C1 segment of cervical spinal cord (tissue), 14 donors: ENCODE measurements at places on chromosomes 2 and 18.

DNA sequence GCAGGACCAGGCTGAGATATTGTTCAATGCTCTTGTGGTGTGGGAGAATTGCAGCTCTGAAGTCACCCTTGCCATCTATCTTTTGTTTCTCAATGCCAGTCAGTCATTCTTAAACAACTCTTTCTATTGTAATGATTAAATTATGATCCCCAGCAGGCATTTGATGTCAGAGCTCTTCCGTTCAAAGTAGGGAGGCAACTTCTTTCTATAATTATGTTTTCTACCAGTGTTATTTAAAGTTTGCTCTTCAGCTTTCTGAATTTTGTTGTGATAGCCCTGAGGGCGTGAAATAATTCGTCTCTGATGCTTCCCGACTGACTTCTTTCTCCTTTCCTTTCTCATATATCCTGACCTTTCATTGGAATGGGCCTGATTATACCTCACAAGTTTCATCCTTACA lies 161.4 kb upstream of the KLHL14 start:
- no peak for DNase-seq

- DNase-seq: no peak
Measured at GRCh38 chr2:130769343-130769907, 14.1 kb downstream of the AMER3 start.

GRCh38 chr2:10402653-10403215 lies 45.4 kb downstream of the ODC1 start:
- no peak for DNase-seq

GRCh38 chr2:190093793-190094192 lies 31.3 kb upstream of the MSTN start:
- no peak for DNase-seq

DNA sequence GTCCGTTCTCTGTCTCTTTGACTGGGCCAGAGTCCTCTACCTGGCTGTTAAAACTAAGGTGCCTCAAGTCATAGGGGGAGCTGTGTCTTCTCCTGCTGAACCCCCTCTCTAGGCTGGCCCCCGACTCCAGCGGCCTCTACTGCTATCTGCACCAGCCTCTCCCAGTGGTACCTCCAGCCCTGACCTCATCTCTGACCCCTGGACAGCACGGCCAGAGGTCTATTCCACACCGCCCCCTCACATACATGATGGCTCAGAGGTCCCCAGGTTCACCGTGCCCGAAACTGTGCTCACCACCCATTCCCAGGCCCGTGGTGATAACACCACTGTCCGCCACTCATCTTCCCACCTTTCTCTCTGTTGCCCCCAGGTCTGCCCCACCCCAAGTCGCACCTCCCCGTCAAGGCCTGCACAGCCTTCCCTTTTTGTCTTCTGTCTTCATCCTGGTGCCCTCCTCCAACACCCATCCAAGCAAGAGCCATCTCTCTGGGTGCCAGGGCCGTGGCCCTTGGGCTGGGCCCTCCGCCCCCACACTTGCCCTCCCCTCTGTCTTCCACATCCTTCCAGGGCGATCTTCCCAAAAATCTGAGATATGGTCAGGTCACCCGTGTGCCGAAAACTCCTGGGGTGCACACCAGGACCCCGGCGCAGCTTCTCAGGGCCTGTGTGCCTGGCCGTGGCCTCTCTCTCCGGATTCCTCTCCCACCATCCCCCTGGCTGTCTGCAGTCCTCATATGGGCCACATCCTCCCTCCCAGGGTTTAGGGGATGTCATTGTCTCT lies 134.4 kb upstream of the ID2 start:
- no peak for DNase-seq

GRCh38 chr2:102376052-102376591 lies 20.5 kb downstream of the IL18R1 start:
- DNase-seq: no peak

GRCh38 chr2:196307775-196308305 lies 136.5 kb upstream of the STK17B start:
- no peak for DNase-seq

DNA sequence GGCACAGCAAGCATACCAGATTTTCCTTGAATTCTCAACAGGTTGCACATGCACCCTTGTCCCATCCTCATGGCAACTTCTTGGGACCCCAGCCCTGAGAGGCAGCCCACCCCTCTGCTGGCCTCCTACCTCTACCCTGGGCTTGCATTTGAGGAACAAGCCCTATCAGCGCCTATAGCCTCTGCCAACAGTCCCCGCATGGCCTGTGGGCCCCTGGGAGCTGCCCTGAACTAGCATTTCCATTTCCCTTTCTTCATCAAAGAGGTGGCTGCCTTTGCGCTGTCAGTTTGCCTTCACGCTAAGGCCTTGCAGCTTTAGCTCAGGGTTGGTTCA lies 5.4 kb upstream of the ZAP70 start:
- DNase-seq: no peak

GRCh38 chr2:160603771-160604510 lies 110.3 kb upstream of the RBMS1 start:
- DNase-seq: no peak

GRCh38 chr2:25246001-25246400 lies 77.6 kb upstream of the POMC start:
- DNase-seq: no peak

- no peak for DNase-seq
Measured at GRCh38 chr2:227657199-227657845, 9.3 kb upstream of the SCYGR5 start.

DNA sequence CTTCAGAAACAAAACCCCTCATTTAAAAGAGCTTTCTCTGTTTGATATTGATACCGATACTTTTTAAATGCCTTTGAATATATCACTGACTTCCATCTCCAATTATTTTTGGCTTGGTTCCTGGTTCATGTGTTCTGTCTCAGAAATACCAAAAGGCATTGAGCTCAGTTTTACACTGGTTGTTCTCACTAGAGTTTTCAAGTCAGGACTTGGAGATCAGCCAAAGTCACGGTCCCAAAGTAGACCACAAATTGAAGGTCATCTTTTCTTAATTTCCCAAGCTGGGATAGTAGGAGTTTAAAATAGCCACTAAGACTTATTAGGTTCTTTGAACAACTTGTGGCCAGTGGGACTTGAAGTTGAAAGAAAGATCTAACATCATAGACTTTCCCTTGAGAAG lies 24.2 kb downstream of the DHRS9 start:
- no peak for DNase-seq

DNA sequence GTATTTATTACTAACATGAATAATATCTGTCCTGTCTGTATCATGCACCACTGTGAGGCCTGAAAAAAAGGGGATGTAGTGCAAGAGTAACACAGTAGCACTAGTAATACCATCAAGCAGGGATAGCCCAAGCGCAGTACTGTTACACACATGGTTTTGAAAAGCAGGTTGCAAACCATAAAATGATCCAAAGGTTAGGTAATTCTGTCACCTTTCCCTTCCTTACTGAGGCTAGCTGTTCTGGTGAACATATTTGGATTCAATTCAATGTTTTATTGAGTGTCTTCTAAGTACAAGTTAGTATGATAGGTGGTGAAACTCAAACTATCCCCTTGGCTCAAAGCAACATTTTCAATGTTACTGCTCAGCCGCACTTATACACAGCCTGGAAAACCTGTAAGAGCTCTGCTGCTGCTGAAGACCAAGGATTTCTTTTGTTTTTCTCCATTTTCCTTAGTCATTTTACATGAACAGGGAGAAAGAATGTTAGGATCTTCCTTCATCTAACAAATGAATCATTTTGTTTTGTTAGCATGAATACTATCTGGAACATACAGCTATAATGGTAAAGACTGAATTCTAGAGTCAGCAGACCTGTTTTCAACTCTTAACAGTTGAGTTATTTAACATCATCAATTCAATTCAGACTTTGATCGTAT lies 102.5 kb upstream of the ITPRID2 start:
- DNase-seq: no peak

GRCh38 chr18:3985020-3985419 lies 470.1 kb downstream of the DLGAP1 start:
- no peak for DNase-seq

DNA sequence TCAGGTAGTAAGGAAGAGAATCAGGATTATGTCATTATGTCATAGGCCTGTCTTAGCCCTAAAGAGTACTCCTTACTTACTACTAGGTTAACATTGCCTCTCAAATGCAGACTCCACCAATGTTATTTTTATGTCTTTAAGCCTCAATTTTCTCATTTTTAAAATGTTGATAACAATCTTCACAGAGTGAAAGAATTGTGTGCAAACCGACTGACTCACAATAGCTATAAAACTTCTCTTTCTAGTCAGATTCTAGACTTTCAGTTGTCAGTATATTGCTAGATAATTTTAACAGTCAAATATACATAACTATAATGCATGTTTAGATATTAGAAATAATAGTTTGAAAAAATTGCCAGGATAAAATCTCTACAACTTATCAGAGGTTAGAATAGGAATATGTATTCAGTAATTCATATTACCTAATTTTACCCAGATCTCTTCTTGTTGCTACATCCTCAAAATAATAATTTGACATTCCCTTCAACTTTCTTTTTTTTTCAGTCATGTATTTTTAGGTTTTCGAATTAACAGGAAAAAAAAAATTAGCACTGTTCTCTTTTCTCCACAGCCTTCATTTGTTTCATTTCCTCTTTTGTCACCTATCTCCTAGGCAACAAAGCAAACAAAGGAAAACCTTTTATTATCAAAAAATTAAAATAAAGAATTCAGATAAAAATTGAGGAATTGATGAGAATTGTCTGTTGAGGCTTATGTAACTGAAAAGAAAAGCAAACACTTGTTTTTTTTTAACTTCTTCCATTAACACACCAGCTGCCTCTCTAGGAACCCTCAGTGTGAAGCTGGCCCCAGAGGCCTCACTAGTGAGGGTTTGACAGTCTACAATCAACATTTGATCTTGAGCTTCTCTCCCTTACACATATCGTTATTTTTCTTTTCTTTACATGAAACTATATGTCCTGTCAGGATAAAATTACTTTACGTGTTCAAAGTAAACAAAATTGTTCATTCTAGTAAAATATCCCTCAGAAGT lies 279.0 kb downstream of the CALCRL start:
- no peak for DNase-seq

GRCh38 chr2:230762317-230762896 lies 49.8 kb downstream of the CAB39 start:
- DNase-seq: no peak

DNA sequence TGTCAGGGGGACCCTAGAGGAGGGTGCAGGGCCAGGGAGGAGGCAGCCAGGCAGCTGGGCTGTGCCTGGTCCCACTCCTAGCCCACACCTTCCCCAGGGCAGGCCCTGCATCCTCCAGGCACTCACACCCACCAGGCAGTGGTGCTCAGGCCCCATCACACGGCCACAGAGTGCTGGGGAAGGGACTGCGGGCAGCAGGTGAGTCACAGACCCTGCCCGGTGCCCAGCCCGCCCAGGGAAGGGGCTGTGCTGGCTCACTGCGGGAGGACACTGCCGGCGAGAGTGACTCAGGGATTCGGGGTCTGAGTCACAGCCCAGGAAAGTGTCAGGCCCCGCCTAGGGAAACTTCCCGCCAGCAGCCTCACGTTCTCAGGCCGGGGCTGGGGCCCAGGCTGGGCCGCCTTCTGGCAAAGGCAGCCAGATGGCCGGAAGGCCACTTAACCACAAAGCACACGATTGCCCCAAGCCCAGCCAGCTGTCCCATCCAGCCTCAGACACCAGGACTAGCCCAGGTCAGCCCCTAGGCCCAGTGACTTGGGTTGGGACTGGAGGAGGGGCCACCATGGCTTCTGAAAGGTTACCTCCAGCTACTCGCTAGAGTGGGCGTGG lies 42.2 kb downstream of the BIN1 start:
- peak; percentile 39 for DNase-seq

- no peak for DNase-seq
Measured at GRCh38 chr2:177430411-177430810, 37.8 kb downstream of the AGPS start.

DNA sequence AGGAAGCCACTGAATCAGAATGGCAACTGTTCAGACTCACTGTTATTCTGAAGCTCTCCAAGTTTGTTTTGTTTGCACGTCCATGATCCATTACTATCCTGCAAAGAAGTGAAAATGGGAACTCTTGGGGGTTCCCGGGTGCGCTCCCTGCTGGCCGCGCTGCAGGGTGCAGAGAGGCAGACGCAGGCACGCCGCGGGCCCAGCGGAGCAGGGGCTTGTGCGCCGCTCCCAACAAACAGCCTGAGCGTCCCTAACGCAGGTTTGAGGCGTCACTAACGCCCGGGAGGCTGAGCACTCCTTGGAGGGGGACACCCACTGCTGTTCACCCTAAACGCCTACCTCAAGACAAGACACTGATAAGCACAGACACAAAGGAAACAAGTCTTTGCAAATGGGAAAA lies 14.3 kb upstream of the PIEZO2 start:
- peak; percentile 9 for DNase-seq

DNA sequence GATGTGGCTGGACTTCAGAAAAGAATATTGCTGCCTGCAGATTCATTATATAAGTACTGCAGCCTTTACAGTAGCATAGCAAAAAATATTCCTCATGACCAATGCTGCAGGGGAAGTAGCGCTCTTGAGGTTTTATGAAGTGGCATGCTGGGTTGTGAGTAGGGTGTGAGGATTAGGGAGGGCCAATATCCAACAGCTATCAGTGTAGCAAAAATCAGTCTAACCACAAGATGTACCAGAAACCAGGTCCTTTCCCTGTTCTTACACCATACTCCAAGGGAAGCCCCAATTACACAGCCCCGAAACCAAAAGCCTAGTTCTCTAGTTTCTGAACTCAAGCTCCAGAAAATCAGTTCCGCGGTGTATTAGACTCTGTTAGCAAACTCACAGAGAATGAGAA lies 1082.2 kb upstream of the DDX18 start:
- DNase-seq: no peak

DNA sequence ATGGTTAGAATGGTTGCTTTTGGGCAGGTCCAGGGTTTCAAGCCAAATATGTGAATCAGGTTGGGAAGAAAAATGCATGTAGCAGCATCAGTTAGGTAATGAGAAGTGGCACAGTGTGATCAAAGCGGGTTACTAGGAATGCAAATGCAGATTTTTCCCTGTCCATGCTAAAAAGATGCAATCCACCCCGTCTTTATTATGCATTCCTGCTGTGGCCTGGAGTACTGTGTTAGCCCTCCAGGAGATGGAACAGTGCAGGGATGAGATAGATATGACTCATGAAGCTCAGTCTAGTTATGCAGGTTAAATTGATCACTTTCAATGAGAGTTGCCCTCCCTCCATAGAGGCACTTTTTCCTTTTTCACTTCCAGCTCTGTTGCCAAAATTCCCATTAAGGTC lies 283.8 kb downstream of the CTNNA2 start:
- DNase-seq: no peak

- DNase-seq: no peak
Measured at GRCh38 chr2:139031722-139032121, 251.5 kb upstream of the NXPH2 start.

- no peak for DNase-seq
Measured at GRCh38 chr2:15763822-15764682, 172.4 kb downstream of the DDX1 start.

GRCh38 chr2:232876978-232877441 lies 6.9 kb downstream of the SNORC start:
- DNase-seq: no peak

- no peak for DNase-seq
Measured at GRCh38 chr2:202643012-202643858, 8.5 kb downstream of the FAM117B start.
